NCI-H1092 treated with DMSO at 0.1 percent for 48 hours (cell line): ENCODE measurements at places on chromosomes 12 and 14.

- DNase-seq: no peak
Measured at GRCh38 chr12:6201826-6202225, 1.6 kb downstream of the CD9 start.

DNA sequence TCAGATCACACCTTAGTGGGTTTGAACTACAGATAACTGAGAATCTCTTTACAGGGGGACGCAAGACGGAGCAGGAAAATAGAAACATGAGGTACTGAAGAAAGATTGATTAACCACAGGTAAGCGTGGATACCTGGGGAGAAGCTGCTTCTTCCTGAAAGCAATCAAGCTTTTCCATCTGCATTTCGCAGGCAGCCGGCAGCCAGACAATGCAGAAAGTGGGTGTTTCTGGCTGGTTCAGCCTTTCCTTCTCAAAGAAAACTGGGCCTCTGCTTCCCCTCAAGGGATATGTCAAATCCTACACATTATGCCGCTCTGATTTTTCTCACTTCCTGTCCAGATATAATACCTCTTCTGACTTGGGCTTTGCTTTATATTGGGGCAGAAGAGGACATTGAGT, 39.1 kb upstream of the PPFIA2 start:
- no peak for DNase-seq

DNA sequence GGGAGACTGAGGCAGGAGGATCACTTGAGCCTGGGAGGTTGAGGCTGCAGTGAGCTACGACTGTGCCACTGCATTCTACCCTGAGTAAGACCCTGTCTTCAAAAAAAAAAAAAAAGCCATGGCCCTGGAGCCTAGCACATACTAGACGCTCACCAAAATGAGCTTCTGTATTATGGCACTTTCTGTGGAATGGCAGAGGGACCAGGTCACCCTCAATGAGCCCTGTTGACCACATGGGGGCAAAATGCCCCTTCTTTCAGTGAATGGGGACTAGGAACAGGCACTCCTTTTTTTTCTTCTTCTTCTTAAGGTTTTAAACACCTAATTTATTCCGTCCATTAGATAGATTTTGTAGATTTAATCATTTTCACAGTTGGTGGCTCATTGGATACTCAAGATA, 50.5 kb downstream of the FAM222A start:
- DNase-seq: no peak

DNA sequence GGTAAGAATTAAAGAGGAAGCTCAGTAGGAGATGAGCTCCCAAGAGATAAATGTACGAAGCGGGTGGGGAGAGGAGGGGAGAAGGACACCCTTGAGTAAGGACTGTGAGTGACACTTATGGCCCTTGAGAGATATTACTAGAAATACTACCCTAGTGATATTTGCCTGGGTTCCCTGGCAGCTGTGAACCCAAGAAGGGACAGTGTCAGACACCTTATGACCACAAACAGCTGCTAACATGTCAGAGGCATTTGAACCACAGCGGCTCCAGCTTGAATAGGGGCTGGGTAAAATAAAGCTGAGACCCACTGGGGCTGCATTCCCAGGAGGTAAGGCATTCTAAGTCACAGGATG, 19.6 kb upstream of the SLC6A12 start:
- DNase-seq: no peak

- peak; percentile 53 for DNase-seq
Measured at GRCh38 chr14:42872786-42873185, 1266.1 kb downstream of the LRFN5 start.
